Activated T-cell treated with anti-CD3 and anti-CD28 coated beads, Interleukin-2, amount 50 U/mL, for 72 hours (primary cell): ENCODE measurements at places on chromosomes 2 and 18. TPM values are rescaled to one million over a fixed set of nuclear protein-coding genes. Genes with fewer than 3 reads are reported as not detected.

The ANKRD30B gene
- not detected for total RNA-seq

DNA sequence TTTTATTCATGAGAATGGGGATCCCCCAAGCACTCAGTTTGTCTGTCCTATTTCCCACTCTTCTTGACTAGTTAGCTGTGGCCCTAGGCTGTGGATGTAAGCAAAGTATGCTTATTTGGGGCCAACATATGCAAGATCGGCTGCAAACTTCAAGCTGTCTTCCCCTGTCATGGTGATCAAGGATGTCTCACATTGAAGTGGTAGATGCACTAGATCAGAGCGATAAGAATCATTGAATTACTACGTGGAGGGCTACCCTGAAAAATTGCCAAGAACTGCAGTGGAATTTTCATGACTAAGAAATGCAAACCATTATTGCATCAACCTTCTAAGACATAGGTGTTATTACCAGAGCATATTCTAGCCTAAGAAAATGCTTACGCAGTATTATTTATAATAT is 527.4 kb downstream of the RNF144A start:
- no peak for DNase-seq

- no peak for DNase-seq
Observed at GRCh38 chr2:239208465-239209180, 192.2 kb downstream of the HDAC4 start.

DNA sequence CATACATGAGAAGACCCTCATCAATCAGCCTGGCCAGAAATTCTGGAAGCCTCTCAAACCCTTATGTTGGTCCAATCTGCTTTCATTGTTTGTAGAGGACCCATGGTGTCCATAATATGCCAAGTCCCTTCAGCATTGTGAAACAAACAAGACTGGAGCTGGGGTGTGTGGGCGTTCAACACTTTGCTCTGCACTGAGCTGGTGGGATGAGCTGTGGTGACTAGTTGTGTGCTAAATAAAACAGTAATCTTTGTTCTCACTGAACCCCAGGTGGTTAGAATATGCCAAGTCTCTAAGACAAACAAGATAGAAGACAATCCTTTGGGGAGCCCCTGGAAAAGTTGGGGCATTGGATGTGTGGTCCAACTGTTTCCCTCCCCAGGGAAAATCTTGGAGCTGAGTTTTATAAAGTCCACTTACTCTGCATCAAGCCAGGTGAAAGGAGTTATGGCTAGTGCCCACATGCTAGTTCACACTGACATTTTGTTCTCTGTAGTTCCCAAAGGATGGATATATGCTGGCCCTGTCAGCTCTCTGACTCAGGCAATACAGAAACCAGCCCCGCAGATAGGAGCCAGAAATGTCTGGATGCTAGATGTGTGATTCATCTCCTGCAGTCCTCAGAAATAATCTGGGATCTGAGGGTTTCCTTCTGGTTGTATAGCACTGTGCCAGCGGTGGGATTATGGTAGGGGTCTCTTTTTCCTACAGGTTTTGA is 260.2 kb downstream of the TMX3 start:
- DNase-seq, result no peak

The TANC1 gene
- total RNA-seq, result 0.35 TPM

The RGPD4 gene
- not detected for total RNA-seq

The ALPP gene
- total RNA-seq, result not detected

The CGREF1 gene
- total RNA-seq, result 0.81 TPM

DNA sequence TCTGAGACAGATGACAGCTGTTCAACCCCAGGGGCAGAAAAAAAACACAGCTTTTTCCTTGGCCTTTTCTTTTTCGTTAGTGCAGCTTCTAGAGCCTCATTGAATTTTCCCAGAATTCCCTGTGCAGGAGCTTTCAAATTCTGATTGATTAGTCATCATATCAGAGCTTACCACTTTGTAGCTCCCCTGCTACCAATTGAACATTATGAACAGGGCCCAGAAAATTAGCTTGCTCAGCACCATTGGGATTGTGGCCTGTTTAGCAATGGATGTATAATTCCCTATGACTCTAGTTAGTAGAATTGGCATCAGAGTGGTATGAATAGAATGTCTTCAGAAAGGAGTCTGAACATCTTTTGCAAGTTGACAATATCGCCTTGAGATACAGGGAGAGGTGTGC is 631.1 kb downstream of the DCC start:
- no peak for DNase-seq

The ZC3H8 gene
- 23.6 TPM for total RNA-seq

DNA sequence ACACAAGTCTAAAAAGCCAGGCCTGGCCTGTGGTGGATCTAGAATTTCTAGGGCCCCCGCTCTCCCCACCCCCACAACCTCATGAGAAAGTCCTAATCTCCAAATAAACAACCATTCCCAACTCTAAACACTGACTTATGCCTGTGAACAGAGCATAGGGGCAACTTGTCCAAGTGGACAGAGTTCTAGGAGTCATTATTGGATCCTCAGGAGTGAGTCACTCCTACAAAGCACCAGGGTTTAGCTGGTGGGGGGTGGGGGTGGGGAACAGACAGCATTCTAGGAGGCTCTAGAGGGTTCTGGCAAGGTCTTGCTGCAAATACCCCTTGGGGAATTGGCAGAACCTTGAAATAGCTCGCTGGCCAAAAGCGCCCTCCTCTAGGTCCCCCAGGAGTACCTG is 83.3 kb downstream of the ZCCHC2 start:
- no peak for DNase-seq
